Kidney (tissue), 22 donors: ENCODE measurements at places on chromosomes 16 and 17. TPM values are rescaled to one million over a fixed set of nuclear protein-coding genes. Genes with fewer than 3 reads are reported as not detected.
A peak's percentile ranks its signal among the peaks of the same experiment; 100 is the strongest.

The KRT28 gene
- polyA plus RNA-seq = not detected

The NLRC3 gene
- polyA plus RNA-seq = 0.52 TPM

GRCh38 chr16:813204-813915 is 12.8 kb upstream of the GNG13 start:
- no peak overlapping the region for H3K27ac ChIP-seq
- no peaks in the 10 kb centered on the region for H3K4me1 ChIP-seq
- no peak overlapping the region for H3K4me3 ChIP-seq
- no peaks in the 10 kb centered on the region for H3K36me3 ChIP-seq
- peaks cover 3% of the 10 kb centered on the region for H3K27me3 ChIP-seq
- no peak for DNase-seq

- H3K36me3 ChIP-seq = no peaks in the 10 kb centered on the region
- H3K27ac ChIP-seq = no peak overlapping the region
Measured at GRCh38 chr16:87216841-87217275, 100.3 kb downstream of the C16orf95 start.

GRCh38 chr16:71930013-71930563 is 34.8 kb downstream of the IST1 start:
- peaks cover 18% of the 10 kb centered on the region for H3K36me3 ChIP-seq
- no peak for DNase-seq
- H3K4me1 ChIP-seq = peaks cover 4% of the 10 kb centered on the region
- no peak overlapping the region for H3K27ac ChIP-seq
- H3K27me3 ChIP-seq = no peaks in the 10 kb centered on the region

GRCh38 chr16:22063888-22064467 is 28.4 kb upstream of the VWA3A start:
- DNase-seq = no peak
- H3K36me3 ChIP-seq = no peaks in the 10 kb centered on the region
- H3K4me1 ChIP-seq = no peaks in the 10 kb centered on the region
- no peak overlapping the region for H3K27ac ChIP-seq

The DNAJA2 gene
- polyA plus RNA-seq = 47.3 TPM

The SOX8 gene
- 0.17 TPM for polyA plus RNA-seq

- DNase-seq = no peak
- H3K27me3 ChIP-seq = no peaks in the 10 kb centered on the region
- H3K4me3 ChIP-seq = no peak overlapping the region
Measured at GRCh38 chr16:55044201-55044975, 113.7 kb downstream of the IRX5 start.

The KRTAP4-4 gene
- polyA plus RNA-seq = not detected

DNA sequence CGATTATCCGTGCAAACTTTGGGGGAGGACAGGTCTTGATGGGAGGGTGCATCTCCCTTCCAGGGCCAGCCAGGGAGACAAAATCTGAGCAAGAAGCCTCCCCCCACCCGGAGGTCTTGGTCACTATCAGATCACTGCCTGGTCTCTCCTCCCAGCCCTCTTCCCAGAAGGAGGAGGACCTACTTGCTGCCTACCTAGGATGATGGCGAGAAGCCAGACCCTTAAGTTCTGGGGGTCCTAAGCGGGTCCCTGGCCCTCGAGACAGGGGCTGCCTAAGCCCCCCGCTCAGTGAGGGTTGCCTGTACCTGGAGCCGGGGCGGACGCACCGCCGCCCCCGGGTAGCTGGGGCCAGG is 4.6 kb downstream of the TSPOAP1 start:
- no peaks in the 10 kb centered on the region for H3K36me3 ChIP-seq
- H3K4me3 ChIP-seq = peak overlapping the region; percentile 70
- no peak overlapping the region for H3K27ac ChIP-seq
- H3K4me1 ChIP-seq = no peaks in the 10 kb centered on the region
- H3K27me3 ChIP-seq = no peaks in the 10 kb centered on the region

DNA sequence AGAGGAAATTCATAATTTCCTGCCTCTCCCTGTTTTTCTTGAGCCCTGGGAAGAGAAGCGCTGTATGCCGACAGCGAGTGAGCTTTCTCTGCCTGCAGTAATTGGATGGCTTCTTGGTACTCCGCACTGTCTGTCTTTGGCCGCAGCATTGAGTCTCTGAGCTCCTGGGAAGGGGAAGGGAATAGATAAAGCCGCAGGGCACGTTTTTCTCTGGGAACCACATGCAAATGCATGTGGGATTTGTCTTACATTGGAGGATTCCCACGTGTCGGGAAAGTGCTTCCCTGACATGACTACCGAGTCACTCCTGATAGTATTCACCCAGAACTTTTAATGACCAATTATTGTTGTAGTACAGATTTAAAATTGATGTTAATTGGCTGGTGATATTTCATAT is 385.9 kb downstream of the CPPED1 start:
- no peak overlapping the region for H3K27ac ChIP-seq
- H3K4me1 ChIP-seq = peaks cover 1% of the 10 kb centered on the region
- no peak overlapping the region for H3K4me3 ChIP-seq
- no peaks in the 10 kb centered on the region for H3K27me3 ChIP-seq
